ENCODE measurements at places on chromosomes 1 and 21. TPM values are rescaled to one million over a fixed set of nuclear protein-coding genes. Genes with fewer than 3 reads are reported as not detected.

DNA sequence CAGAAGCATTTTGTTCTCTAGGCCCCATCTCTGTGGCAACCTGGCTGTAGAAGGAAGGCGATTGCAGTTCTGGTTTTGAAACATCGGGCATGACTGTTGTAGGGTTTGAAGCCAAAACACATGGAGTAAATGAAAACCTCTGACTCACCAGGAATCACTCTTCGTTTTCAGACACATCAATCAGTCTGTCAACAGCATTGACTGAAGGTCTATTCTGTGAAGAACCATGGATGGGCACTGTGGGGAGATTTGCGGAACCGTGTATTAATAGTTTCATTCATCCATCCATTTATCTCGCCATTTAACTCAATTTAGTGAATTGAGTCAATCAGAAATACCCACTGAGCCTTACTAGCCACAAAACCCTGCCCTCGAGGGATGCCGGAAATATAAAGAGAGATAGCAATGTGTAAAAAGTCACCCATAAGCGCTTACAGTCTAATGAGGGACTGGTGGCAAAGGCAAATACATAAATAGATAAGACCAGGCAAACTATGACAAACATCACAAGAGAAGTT lies 364.6 kb upstream of the PROX1 start:
- H3K4me1 ChIP-seq, result peaks cover 9% of the 10 kb centered on the region
- H3K27me3 ChIP-seq, result peaks cover 13% of the 10 kb centered on the region
- H3K4me3 ChIP-seq, result no peak overlapping the region
- peaks cover 3% of the 10 kb centered on the region for H3K36me3 ChIP-seq
- no peak for DNase-seq

DNA sequence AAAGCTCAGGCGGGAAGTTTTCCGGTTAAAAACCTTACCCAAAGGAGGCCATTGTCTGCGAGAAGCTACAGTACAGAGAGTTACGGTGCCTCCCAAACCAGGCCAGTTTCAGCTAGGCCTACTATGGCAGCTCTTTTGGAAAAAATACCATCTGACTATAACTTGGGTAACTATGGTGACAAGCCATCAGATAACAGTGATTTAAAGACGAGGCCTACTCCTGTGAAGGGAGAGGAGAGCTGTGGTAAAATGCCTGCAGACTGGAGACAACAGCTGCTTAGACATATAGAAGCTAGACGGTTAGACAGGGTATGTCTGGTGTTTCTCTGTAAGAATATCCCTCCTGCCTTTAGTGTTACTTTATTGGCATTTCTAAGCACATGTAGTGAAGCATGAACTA lies 165.9 kb downstream of the LRRC40 start:
- no peak for DNase-seq
- H3K4me3 ChIP-seq, result no peak overlapping the region
- no peaks in the 10 kb centered on the region for H3K36me3 ChIP-seq
- no peaks in the 10 kb centered on the region for H3K4me1 ChIP-seq
- H3K27ac ChIP-seq, result no peak overlapping the region

DNA sequence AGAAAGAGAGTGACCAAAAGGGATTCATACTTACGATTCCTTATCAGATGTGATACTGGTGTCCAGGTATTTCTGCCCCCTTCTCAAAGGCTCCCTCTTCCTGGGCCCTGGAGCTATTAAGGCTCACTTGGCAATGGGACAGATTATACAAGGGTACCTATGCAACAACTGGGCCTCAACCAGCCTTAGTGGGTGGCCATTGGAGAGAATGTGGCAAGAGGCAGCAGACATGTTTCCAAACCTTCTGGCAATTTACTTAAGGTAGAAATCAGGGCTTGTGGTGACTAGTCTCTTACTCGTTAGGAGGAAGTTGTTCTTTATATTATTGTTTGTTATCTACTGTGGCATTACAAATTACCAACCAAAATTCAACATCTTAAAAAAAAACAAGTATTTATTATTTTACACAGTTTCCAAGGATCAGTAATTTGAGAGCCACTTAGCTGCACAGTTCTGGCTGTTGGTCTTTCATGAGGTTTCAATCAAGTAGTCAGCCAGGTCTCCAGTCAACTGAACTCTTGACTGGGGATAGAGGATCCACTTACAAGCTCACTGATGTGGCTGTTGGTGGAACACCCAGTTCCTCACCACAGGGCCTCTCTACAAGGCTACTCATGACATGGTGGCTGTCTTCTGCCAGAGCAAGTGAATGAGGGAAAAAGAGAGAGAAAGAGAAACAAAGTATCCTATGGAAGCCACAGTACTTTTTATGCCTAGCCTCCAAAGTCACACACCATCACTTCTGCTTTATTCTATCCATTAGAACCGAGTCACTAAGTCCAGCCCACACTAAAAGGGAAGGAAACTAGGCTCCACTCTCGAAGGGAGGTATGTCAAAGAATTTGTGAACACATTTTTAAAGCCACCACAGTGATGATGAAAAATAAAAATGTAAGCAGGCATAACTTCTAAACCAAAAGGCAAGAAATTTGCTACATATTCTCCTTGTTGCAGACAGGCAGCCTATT lies 10.7 kb downstream of the ZNF648 start:
- peaks cover 31% of the 10 kb centered on the region for H3K4me1 ChIP-seq
- DNase-seq, result no peak
- H3K4me3 ChIP-seq, result no peak overlapping the region
- H3K27ac ChIP-seq, result no peak overlapping the region

Gene FUCA1
- 9.0 TPM for total RNA-seq

DNA sequence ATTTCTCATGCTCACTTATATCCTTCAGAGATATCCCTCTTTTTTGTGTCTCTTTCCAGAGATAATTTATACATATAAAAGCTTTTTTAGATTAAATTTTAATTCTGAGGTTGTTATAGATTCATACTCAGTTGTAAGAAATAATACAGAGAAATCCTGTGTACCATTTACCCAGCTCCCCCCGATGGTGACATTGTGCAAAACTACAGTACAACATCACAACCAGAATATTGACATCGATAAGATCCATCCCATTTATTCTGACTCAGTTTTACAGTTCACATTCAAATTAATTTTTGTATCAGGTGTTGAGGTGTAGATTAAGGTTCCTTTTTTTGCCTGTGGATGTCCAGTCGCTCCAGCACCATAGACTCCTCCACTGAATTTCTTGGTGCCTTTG lies 14.3 kb downstream of the DMRTB1 start:
- H3K4me1 ChIP-seq, result no peaks in the 10 kb centered on the region
- DNase-seq, result no peak
- H3K36me3 ChIP-seq, result no peaks in the 10 kb centered on the region
- H3K27ac ChIP-seq, result no peak overlapping the region
- no peak overlapping the region for H3K4me3 ChIP-seq
- H3K27me3 ChIP-seq, result no peaks in the 10 kb centered on the region

- peaks cover 13% of the 10 kb centered on the region for H3K27me3 ChIP-seq
- H3K27ac ChIP-seq, result no peak overlapping the region
- no peak overlapping the region for H3K4me3 ChIP-seq
- DNase-seq, result no peak
- no peaks in the 10 kb centered on the region for H3K4me1 ChIP-seq
Observed at GRCh38 chr1:171381866-171382210, 67.9 kb downstream of the FMO4 start.

Gene UHMK1
- 54.0 TPM for total RNA-seq

DNA sequence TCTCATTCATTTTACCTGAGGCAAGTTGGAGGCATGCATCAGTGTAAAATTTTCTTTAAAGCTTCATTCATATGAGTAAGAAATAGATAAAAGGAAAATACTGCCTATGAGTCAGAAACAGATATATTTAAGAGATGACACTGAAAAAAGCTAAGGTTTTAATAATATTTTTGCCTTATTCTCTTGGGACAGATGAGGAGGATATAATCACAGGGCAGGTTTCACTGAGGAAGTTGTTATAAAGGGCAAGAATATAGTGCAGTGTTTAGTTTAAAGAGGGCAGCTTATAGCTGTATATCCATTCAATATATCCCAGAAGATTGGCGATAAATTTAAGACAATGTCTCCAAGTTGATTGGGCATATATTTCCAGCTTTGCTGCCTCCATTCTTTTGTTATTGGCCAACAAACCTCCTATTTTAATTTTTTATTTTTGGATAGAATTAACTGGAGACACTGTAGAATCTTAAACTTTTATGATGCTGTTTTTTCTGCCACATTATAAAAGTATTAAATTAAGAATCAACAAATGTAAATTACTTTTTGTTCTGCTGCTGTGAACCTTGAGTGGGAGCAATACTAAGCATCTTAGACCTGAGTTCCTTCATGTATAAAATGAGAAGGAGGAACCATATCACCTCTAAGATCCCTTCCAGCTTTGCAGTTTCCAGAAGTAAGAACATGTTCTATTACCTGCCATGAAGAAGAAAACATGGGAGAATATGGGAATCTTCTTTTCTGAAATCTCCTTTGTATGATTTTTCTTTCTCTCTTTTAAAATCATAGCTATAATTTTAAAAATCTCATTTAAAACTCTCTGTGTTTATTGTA lies 171.6 kb downstream of the S1PR1 start:
- peaks cover 20% of the 10 kb centered on the region for H3K27me3 ChIP-seq
- peaks cover 20% of the 10 kb centered on the region for H3K4me1 ChIP-seq
- no peak for DNase-seq
- no peaks in the 10 kb centered on the region for H3K36me3 ChIP-seq

GRCh38 chr1:36300526-36300925 lies 5.6 kb upstream of the SH3D21 start:
- H3K4me1 ChIP-seq, result peaks cover 64% of the 10 kb centered on the region
- peak overlapping the region; percentile 93 for H3K27ac ChIP-seq
- peaks cover 22% of the 10 kb centered on the region for H3K36me3 ChIP-seq
- H3K4me3 ChIP-seq, result no peak overlapping the region
- no peaks in the 10 kb centered on the region for H3K27me3 ChIP-seq

Gene PDPN
- total RNA-seq, result not detected

DNA sequence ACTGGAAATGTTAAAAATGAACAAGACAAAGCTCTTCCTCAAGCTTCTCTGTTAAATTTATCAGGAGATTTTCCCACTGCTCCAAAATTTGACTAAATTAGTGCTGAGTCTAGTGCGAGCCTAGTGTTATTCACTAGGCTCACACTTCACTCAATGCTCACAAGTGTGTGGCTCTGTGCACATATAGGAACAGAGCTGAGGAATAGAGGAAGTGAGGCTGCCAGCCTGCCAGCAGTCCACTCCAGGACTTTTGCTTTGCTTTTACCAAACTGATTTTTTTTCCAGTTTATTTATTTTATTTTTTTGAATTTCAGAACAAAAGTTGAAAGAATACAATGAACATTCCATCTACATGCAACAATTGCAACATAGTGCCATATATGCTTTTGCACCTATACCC lies 87.2 kb downstream of the VAV3 start:
- no peak overlapping the region for H3K27ac ChIP-seq
- peaks cover 40% of the 10 kb centered on the region for H3K4me1 ChIP-seq
- H3K36me3 ChIP-seq, result no peaks in the 10 kb centered on the region
- no peaks in the 10 kb centered on the region for H3K27me3 ChIP-seq

- H3K27me3 ChIP-seq, result no peaks in the 10 kb centered on the region
- H3K36me3 ChIP-seq, result peaks cover 23% of the 10 kb centered on the region
- no peak for DNase-seq
- H3K4me1 ChIP-seq, result no peaks in the 10 kb centered on the region
Observed at GRCh38 chr21:44630440-44630839, 3.5 kb downstream of the KRTAP10-9 start.

Gene GBP2
- total RNA-seq, result 356 TPM
